Transverse colon (tissue), 4 donors: ENCODE measurements at places on chromosomes 13 and 19. TPM values are rescaled to one million over a fixed set of nuclear protein-coding genes. Genes with fewer than 3 reads are reported as not detected.

GRCh38 chr13:77674852-77675251, 22.6 kb upstream of the SLAIN1 start:
- DNase-seq, result no peak

- no peak for DNase-seq
Measured at GRCh38 chr13:48641404-48641803, 12.3 kb upstream of the CYSLTR2 start.

DNA sequence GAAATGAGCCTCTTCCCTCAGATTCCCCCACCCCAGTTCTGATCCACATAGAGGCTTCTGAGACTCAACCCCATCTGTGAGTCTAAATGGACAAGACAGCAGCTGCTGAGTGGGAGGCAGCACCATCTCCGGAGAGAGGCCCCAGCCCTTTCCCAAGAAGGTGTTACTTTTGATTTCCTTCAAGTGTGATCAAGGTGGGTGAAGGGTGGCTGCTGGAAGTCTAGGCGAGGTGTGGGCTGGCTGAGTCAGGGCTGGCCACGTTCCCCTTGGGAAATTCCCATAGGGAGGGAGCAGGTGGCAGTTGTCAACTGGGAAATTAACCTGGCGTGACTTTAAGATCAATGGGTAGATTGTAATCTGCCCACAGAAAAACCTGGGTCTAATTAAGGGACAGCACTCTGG, 148.0 kb downstream of the FOXO1 start:
- no peak for DNase-seq

- peak; percentile 78 for DNase-seq
Measured at GRCh38 chr19:19034204-19034624, 811 bp downstream of the ARMC6 start.

- DNase-seq, result no peak
Measured at GRCh38 chr13:97583907-97584497, 150.0 kb downstream of the RAP2A start.

- peak; percentile 81 for DNase-seq
Measured at GRCh38 chr13:99176309-99177276, 24.1 kb upstream of the UBAC2 start.

- DNase-seq, result no peak
Measured at GRCh38 chr13:66347486-66348117, 882.5 kb downstream of the PCDH9 start.

GRCh38 chr13:36298535-36299068, 988 bp upstream of the CCDC169 start:
- no peak for DNase-seq

DNA sequence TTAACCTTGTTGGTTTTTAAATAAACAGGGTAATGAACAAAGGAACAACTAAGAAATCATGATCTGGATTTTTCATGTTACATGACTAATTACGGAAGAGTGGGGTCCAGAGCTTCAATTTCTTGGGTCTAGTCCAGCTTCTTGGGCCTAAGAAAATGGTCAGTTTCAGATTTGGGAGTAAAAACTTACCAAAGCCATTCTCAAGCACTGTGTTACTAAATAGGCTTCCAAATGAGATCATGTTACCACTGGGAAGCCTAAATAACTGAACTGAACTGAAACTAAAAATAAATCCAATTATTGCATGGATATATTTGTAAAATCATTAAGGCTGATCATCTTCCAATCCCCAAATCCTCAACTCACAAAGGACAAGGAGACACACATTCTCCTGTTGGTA, 13.9 kb downstream of the TBC1D4 start:
- no peak for DNase-seq

GRCh38 chr13:112522578-112522977, 65.4 kb downstream of the TUBGCP3 start:
- no peak for DNase-seq

DNA sequence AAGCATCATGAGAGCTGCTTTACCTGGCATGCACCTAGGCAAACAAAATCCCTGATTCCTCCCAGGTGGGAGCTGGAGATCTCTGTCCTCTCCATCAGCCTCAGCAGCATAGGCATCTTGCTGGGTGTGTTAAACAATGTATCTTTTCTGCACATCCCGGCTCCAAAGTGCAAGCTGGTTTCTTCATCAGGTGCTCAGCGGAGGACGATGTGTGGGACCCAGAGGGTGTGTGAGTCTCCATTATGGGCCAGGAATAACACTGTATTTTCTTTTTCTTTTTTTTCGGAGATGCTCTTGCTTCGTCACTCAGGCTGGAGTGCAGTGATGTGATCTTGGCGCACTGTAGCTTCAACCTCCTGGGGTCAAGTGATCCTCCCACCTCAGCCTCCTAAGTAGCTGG, 9.9 kb downstream of the CNFN start:
- no peak for DNase-seq

- DNase-seq, result no peak
Measured at GRCh38 chr19:10344780-10345179, 5.4 kb upstream of the ICAM3 start.

DNA sequence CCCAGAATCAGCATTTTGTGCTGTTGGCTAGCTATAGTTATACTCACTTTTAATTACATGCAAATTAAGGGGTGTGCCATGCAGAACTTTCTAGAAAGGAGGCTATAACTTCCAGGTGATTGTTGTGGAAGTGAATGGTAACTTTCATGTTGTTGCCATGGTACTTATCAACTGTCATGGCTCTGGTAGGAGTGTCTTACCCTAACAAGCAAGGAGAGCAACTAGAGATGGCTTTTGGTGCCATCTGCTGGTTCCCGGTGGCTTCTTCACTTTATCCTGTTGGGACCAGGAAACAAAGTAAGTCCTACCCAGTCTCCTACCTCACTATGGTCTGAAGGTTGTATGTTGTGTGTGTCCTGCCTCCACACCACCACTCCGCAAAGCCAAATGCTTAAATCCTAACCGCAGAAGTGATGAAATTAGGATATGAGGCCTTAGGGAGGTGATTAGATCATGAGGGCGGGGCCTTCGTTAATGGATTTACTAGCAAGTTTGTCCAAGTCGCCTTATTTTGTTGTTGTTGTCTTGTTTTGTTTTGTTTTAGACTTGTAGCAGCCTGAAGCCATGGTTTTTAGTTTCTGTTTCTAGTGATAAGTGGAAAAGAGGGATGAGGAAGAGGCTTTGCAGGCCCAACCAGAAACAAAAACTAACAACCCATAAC, 22.6 kb downstream of the FBXL12 start:
- peak; percentile 93 for DNase-seq

DNA sequence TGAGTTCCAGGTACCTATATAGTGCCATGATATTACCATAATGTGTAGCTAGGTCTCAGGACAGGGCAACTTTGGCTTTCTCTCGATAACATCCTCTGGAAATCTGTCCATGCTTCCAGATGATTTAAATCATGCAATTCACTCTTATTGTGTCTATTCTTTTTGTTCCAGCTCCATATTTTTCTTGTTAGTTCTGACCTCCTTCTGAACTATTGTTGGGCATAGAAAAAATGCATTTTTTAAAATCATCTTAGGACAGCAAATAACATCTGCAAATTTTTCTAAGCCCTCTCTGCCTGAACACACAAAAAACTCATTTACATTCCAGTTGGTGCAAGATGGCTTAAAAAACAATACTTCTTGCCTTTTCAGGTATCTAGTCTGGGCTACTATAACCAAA, 1561.0 kb upstream of the MIR17HG start:
- DNase-seq, result no peak

- DNase-seq, result no peak
Measured at GRCh38 chr19:280541-281009, 10.6 kb downstream of the PLPP2 start.

- no peak for DNase-seq
Measured at GRCh38 chr13:36914648-36915047, 5.4 kb downstream of the SMAD9 start.

- DNase-seq, result peak; percentile 73
Measured at GRCh38 chr19:42606660-42607351, 12.1 kb upstream of the CEACAM8 start.

DNA sequence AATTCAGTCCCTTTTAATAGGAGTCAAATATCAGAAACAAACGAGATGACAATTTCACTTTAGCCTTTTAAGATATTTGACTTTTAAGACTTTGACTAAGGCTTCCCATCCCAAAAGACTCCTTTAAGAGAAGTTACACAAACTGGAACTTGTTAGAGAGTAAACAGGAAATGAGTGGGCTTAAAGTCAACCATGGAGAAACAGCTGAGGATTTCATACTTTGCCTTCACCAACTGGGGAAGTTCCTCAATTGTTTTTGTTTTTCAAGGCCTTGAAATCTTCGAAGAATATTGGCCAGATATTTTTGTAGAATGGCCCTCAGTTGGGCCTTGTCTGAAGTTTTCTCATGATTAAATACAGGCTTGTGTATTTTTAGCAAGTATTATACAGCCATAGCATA, 227.3 kb downstream of the POU4F1 start:
- no peak for DNase-seq

DNA sequence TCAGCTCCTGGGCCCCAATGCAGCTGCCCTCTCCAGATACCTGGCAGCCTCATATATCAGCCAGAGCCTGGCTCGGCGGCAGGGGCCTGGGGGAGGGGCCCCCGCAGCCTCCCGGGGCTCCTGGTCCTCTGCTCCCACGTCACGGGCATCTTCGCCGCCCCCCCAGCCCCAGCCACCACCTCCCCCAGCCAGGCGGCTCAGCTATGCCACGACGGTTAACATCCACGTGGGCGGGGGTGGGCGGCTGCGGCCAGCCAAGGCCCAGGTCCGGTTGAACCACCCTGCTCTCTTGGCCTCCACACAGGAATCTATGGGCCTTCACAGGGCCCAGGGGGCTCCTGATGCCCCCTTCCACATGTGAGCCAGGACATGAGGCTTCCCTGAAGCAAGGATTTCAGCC, 10.8 kb downstream of the RPS16 start:
- DNase-seq, result no peak

Gene RAB20
- total RNA-seq, result 48.9 TPM

Gene INSR
- total RNA-seq, result 252 TPM

Gene TMED1
- 25.4 TPM for total RNA-seq

Gene RGS9BP
- total RNA-seq, result 0.60 TPM

Gene GRIK5
- 13.1 TPM for total RNA-seq
